ENCODE measurements at places on chromosomes 16 and 17.

GRCh38 chr16:57500578-57501111 is 14.4 kb upstream of the DOK4 start:
- DNase-seq, result no peak

- no peak for DNase-seq
Measured at GRCh38 chr17:65541453-65541852, 20.0 kb downstream of the AXIN2 start.

DNA sequence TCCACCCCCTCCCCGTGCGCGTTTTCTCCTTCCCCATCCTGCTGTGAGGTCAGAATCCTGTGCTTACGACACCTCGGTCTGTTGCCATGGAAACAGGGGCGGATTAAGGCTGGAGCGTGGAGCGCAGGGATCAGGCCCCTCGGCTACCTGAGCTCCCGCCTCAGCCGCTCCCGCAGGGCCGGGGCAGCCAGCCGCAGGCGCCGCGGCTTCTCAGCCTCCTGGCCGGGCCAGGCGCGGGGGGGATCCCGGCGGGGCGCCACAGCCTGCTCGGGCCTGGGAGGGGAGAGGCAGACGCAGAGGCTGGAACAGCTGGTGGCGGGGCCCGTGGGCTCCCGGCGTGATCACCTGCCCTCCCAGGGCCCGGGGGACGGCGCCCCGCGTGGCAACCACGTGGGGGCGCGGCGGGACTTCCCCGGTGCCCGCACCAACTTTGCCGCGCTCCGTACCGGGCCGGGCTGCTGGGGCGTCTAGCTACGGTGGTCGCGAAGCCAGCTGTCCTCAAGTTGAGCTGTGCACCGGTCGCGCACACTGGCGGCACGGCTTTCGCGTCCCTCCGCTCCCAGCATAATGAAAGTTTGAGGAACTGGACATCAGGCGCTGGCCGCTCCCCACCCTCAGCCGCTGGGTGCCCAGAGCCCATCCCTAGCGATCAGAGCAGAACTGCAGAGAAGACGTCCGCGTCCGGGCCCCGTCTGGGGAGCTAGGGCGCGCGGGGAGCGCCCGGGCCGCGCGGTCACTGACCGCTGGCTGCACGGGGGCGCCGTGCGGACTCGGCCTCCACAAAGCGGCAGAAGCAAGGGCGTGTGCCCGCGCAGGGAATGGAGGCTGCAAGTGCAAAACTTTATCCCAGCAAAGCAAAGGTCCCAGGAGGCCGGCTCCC is 1.2 kb downstream of the RTN4RL1 start:
- DNase-seq, result no peak

DNA sequence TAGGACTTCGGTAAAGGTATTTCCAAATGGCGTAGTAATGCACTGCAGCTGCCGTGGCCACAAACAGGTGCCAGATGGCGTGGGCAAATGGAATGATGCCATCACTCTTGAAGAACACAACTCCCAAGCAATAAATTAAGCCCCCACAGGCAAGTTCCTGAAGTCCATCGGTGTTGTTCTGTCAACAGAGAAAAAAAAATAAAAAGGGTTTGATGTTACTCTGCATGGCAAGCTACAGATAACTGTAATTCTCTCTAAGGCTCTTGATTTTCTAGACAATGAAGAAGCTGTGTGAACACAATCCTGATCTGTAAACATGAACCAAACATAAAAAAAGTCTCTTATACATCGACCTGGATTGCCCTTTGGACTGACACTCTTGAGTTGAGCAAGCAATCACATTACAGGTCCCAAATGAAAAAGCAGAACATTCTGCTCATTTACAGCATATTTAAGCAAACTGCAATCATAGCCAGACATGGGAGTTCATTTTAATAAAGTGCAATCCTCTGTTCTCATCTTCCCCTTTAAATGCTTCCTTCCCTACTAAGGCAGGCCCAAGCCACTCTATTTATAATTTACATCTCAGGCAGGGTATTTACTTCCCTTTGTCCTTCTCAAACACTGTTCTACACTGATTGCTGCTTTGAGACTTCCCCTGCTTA is 27.1 kb downstream of the MMD start:
- DNase-seq, result no peak

- DNase-seq, result no peak
Measured at GRCh38 chr16:53894686-53895085, 190.7 kb downstream of the FTO start.

DNA sequence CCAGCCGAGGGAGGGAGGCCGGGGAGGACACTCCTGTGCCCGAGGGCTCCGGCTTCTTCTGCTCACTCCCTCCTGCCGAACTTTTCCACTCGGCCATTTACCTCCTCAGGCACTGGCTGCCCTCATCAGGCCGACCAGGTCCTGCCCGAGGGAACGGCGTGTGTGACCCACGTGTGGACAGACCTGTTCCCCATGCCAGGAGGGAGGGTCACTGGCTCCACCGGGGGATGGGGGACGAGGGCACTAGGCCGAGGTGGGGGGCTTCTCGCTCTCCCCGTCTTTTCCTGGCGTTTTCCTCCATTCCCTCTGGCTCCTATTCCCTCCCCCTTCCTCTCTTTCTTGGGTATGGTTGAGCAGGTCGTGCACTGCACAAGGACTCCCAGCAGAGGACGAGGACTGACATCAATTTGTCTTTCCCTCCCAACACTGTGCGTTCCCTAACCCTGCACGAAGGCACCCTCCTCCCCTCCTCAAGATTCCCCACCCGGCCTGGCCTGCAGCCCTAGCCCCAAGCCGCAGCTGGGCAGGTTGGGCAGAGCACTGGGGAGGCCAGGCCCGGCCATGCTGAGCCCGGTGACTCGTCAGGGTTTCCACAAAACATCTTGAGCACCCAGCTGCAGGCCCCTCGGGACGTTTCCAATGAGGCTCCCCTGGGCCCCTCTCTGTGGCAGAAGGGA is 3.2 kb upstream of the IL17C start:
- peak; percentile 64 for DNase-seq

DNA sequence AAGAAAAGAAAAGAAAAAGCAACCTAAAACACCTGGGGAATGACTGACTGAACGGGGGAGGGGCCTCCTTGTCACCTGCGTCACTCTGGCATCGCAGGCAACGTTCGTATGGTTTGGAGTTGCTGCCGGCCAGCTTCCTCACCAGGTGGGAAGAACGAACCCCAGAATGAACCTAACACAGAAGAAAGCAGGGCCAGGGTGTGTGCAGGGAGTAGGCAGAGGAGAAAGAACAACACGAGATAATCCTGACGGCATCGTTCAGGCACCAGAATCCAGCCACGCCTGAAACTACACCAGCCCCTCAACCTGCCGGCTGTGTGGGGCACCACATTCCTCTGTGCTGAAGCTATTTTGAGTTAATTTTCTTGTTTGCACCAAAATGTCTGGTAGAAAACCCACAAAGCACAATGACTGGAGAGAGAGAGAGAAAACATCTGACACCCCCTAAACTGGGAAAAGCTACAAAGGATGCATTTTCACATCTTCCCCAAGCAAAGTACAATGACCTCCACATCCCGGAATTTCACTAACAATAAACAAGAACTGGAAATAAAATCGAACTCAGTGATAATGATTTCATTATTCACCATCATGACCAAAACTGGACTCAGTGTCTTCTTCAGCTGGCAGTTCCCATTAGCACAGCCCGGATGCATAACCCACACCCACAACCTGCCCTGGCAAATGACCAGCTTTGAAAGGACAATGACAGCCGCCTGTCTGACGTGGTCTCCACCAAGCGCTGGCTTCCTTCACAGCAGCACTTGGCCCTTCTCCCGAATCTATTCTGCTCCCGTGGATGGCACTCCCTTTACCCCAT is 23.6 kb downstream of the RAB40B start:
- DNase-seq, result no peak

- DNase-seq, result peak; percentile 86
Measured at GRCh38 chr16:67847064-67847861, at the start of gene CENPT. Gene CENPT, minus strand, starts transcription at chr16:67847693. Its CDS starts 13,834 bp downstream, at chr16:67833859.

DNA sequence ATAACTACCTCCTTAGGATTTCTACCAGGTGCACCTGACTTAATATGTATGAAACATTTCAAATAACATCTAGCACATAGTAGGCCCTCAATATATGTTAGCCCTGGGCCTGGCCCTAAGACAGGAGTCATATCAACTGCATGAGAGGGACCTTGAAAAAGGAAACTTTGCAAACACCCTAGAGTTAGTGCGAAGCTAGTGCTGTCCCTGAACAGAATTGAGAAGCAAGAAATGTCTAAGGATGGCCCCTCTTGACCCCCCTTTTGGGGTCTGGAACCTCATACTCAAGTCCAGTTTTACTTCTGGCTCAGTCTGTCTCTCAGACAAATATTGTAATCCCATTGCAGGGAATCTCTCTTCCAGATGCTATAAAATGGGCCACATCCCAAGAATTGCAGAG is 80.5 kb downstream of the CBLN1 start:
- DNase-seq, result no peak

DNA sequence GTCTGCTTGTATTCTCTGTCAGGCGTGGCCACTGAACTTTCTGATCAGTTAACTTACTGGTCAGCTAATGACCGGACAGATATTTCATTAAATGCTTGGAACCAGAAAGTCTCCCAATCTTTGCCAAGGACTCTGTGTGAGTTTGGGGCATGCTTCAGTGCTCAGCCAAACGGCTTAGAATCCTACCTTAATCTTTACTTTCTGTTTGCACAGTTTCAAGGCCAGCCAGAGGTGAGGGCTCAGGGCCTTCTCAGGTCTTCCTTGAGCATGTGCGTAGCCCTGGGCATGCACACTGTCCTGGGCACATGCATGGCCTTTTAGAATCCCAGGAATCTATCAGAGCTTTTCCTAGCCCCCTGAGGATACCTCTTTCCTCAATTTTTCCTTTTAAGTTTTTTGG is 230.1 kb downstream of the RAB11FIP4 start:
- DNase-seq, result no peak

All from GM13976 (cell line).